NAMALWA (cell line): ENCODE measurements at places on chromosomes 16 and 17.

DNA sequence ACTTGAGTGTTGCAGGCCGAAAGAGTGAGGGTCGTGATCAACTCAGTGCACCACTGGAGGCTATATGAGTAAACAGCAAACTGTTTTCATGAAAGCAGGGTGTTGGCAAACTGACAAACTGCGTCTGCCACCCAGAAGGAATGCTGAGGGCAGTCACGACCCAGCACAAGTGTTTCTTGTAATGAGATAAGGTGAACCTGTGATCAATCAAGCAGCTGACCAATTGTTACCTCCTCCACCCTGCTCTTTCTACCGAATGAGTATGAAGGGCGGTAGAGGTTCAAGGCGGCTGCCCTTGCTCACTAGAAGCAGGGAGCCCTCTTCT lies 5.5 kb upstream of the SRL start:
- DNase-seq, result no peak

GRCh38 chr17:64718058-64718457 lies 56.0 kb upstream of the SMURF2 start:
- no peak for DNase-seq

- DNase-seq, result no peak
Measured at GRCh38 chr17:74325743-74326379, at the start of gene KIF19. TSS of gene KIF19 (plus strand) at chr17:74326226. CDS start at chr17:74326350, 124 bp downstream.

- no peak for DNase-seq
Measured at GRCh38 chr16:85473909-85474620, 139.1 kb upstream of the GSE1 start.

DNA sequence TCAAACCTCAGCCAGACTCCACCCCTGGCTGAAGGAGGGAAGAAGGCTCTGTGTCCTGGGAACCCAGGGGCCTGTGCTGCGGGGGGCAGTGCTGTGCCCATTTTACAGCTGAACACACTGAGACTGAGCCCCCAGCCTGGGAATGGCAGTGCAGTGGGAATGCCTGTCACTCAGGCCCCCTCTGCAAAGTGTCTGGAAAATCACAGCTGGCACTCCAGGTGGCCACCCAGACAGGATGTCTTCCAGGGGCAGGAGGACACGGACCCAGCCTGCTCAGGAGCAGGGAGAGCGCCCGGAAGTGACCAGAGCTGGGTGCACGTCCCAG lies 32.6 kb downstream of the ZNF469 start:
- DNase-seq, result no peak

GRCh38 chr16:35150805-35151312 lies 1691.4 kb downstream of the TP53TG3F start:
- no peak for DNase-seq

DNA sequence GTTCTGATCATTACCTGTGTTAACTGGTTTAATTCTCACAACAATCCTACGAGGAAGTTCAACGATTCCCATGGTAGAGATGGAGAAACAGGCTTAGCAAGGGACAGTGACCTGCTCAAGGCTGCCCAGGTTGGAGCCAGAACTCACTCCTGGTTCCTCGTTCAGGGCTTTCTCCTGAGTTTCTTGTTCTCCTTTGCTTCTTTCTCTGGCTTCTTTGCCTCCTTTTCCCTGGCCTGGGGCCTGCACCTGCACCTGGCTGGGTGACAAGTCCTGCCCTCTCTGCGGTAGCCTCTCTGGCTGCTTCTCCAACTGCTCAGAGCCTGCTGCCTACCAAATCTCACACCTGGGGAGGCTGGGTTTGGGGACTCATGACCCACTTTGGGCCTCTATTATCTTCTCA lies 2.8 kb downstream of the CCL22 start:
- DNase-seq, result no peak

- no peak for DNase-seq
Measured at GRCh38 chr17:81956607-81957589, 4.1 kb downstream of the NOTUM start.
